ENCODE measurements at places on chromosomes 7 and 10.

DNA sequence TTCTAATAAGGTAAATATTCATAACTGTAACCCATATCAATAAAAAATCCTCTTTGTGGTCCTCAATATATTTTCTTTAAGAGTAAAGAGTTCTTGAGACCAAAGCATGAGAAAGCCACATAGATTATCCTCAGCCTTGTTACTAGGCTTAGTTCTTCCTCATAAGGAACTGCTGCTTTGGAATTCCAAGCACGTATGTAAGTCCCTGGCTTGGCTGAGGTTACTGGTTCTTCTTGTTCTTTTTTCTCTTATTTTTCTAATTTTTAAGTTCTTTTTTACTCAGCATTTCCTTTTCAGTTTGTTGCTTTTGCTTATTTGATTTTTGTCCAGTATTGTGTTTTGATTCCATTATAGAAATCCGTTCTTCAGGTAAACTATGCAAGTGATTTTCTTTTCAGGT is 127.3 kb downstream of the MARCHF5 start:
- no peak for DNase-seq

GRCh38 chr10:3786295-3787015 is 1.4 kb upstream of the KLF6 start:
- DNase-seq, result no peak

DNA sequence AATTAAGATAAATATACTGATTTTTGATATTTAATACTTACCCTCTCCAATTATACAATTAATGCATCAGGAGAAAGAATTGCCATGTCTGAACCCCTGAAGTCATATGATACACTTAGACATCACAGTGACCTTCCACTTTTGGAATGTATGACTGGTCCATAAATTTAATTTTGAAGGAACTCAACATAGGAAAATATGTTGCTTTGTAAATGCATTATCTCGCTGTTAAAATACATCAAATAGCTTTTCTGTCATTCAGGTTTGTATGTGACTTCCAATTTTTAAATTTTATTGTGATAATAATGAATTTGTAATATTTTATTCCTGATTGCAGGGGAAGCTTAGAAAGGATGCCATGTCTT is 631.9 kb upstream of the ANKRD30A start:
- DNase-seq, result no peak

- no peak for DNase-seq
Measured at GRCh38 chr7:124124201-124124600, 91.3 kb upstream of the TMEM229A start.

- no peak for DNase-seq
Measured at GRCh38 chr10:9561821-9562505, 1455.7 kb upstream of the CELF2 start.

DNA sequence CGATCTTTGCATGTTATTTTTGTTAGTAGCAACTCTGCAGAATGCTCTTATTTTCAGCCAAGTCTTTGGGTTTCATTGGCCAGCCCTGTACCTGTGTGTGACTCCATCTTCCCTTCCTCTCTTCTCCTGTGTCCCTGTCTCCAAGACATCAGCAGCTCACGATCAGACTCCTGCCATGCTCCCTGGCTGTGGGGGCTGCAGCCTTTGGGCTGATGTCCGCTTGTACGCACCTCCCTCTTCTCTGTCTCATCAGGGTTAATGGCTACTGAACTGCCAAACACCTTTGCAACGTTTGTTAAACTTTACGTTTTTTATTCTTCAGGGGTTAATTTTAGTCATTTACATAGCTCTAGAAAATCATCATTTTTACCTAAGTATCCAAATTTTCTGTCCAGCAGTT is 103.5 kb upstream of the RET start:
- no peak for DNase-seq

DNA sequence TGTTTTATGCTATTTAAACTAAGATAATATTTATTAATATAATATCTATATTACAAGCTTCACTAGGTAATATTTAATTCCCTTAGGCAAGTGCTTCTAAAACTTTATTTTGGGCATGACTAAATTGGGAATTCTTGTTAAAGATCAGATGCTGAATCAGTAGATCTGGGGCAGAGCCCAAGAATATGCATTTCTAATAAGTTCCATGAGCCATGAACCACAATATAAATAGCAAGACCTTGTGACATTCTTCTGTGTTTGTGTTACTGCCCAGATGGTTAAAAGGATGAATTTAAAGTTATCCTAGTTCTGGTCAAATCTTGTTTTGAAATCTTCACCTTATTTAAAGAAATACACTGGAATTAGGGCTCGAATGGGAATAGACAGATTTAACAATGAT is 258.4 kb upstream of the CACNA2D1 start:
- DNase-seq, result no peak

- peak; percentile 29 for DNase-seq
Measured at GRCh38 chr10:48634198-48634983, 29.5 kb upstream of the ARHGAP22 start.

DNA sequence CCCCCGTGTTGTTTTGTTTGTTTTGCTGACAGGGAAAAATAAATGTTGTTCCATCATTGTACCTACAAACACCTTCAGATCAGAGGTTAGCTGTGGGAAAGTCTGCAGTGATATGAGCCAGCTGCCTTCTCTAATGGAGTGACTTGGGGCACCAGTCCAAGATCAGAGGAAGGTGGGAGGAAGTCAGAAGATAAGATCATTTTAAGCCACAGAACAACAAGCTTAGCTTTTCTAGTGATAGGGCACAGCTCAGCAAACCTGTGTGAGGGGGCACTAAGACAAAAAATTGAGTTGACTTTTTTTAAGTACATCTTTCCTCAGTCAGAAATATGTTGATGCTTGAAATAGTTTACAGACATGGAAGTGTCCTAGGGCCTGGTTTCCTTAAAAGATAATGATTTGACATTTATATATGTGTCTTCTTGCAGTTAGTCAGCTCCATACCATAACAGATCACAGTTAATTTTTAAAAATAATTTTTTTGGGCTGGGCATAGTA is 240.3 kb upstream of the KAT6B start:
- DNase-seq, result peak; percentile 1

- DNase-seq, result no peak
Measured at GRCh38 chr7:22356701-22357310, at the start of gene RAPGEF5. Gene RAPGEF5 (minus strand): TSS chr7:22357154. CDS start chr7:22357060, 94 bp downstream.

DNA sequence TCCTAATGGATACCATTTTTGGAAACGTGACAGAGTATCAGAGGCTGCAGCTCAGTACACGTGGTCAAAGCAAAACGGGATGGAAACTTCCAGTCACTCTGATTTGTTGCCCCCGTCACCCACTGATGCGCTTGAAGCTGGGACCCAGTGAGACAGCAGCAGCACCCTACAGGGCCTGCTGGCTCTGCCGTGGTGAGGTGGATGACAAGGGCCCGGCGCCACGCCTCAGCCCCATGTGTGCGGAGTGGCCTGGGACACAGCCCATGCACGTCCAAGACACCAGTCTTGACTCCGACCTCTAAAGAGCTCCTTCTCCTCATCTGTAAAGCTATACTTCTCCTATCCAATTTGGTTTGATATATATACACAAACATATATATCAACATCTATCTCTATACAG is 39.0 kb downstream of the CLEC2L start:
- DNase-seq, result no peak

DNA sequence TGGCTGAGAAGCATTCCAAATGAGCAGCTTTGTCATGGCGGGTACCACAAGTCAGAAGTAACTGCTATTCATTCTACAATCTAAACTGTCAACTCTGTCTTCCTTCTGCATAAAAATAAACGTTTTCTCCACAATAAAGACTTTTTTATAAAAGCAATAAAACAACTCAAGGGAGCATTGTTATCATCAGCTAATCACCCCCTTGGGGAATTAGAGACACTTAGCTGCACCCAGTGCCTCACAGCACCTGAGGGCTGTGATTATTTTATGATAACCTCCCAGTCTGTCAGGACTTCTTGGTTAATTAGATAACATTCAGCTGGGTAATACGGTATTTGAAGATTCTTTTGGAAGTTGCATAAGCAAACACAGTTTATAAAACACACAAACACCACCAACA is 155.6 kb downstream of the PPP1R3A start:
- DNase-seq, result no peak

DNA sequence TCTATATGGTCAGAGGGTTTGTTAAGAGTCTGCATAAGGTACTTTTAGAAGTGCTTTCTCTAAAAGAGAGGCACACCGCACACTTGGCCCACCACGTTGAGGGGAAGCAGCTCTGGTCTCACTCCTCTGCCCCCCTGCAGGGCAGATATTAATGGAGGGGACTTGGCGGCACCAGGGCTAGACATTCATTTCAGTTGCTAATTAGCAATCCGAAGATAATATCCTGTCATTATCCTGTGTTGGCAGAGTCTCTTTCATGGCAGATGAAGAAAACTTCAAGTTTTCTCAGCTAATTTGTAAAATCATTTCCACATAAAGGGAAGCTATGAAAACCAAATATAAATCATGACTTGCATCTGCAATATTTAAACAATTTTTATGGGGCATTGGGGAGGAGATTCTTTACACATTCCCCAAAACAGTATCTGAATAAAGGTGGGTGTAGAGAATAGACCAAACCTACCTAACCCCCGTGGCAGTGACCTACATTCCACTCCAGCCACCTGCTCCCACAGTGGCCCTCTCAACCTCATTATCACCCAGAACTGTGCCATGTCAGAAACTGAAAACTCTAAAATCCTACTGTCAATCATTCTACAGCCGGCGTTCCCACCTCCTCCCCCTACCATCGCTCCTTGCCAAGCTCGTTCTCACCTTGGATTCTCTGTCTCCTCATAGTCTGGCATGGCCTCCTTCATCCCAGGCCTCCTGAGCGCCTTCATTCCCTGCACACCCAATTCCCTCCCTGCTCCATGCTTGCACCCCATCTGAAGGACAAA is 54.1 kb upstream of the STK17A start:
- DNase-seq, result no peak

- DNase-seq, result no peak
Measured at GRCh38 chr10:32417911-32418547, 27.9 kb upstream of the CCDC7 start.

GRCh38 chr10:61822781-61823230 is 78.7 kb upstream of the ARID5B start:
- no peak for DNase-seq

DNA sequence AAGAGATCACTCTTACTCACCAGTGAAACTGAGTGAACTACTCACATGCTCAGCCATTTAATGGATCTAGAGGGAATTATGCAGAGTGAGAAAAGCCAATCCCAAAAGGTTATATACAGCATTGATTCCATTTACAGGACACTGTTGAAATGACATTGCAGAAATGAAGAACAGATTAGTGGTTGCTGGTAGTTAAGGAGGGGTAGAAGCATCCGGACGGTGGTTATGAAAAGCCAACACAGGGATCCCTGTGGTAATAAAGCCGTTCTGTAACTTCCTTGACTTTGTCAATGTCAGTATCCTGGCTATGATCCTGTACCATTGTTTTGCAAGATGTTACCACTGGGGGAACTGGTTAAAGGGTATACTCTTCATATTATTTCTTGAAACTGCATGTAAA is 253.4 kb downstream of the USP6NL start:
- DNase-seq, result no peak

DNA sequence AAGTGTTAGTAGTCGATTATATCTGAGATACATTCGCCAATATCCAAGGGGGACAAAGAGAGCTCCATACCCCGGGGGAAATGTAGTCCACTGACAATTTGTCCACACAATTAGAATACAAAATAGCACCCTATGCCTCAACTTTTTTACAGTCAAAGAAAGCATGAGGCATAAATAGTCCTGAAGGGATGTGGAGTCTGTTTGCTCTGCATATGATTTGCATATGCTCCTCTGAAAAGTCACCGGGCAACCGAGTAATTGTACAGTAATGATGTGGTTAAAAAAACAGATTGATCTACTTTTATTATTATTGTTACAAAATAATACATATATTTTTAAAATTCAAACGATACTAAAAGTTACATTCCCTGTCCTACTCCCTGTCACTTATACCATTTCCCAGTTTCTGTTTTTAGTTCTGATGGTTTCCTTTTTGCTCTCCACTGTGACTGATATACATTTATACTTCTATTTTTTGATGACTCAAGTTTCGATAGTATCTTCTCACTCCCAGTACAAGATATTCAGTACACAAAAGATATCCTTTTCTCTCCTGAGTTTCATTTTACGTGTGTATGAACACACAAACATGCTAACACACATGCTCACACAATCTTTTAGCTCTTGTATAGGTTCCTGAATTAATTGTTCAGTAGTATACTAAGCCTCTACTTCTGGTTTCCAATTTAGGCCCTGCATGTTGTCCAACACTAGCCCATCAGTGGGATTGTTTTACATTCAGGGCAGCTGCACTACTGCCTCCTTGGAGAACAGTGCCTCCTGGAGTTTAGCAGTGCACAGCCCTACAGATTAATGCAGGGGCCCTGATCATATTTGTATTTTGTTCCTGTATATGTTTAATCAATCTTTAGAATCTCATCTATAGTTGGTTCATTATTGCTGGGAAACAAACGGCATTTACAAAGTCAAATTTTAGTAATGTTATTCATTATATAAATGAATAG is 130.9 kb downstream of the TES start:
- no peak for DNase-seq

Measured in stimulated activated CD8-positive, alpha-beta memory T cell treated with anti-CD3 and anti-CD28 coated beads, Interleukin-12 subunit alpha, Interleukin-12 subunit beta, amount 100 ng/mL, for 4 hours (primary cell).